Keratinocyte (primary cell): ENCODE measurements at places on chromosomes 4 and X.
A peak's percentile ranks its signal among the peaks of the same experiment; 100 is the strongest.

- H3K4me1 ChIP-seq: peaks cover 10% of the 10 kb centered on the region
- DNase-seq: no peak
- H3K36me3 ChIP-seq: no peaks in the 10 kb centered on the region
- H3K4me3 ChIP-seq: no peak overlapping the region
These were observed 277.9 kb upstream of the KLF3 start for GRCh38 chr4:38386005-38386551.

DNA sequence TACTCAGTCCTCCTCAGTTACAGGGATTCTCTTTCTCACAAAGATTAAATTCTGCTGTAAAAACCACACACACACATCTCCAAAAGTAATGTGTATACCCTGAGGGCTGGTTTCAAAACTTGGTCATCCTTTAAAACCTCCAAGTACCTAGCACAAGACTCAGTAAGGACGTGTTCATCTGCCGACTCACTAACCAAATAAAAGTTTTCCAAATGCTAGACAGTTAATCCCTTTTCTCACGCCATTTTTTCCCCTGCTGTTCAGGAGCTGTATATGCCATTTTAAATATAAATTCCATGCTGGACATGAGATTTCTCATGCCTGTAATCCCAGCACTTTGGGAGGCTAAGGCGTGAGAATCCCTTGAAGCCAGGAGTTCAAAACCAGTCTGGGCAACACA, 3.9 kb upstream of the SAT1 start:
- H3K27ac ChIP-seq: peak overlapping the region; percentile 48
- H3K27me3 ChIP-seq: no peaks in the 10 kb centered on the region
- H3K36me3 ChIP-seq: no peaks in the 10 kb centered on the region

GRCh38 chr4:65050786-65051185, 619.5 kb downstream of the EPHA5 start:
- H3K36me3 ChIP-seq: no peaks in the 10 kb centered on the region
- no peaks in the 10 kb centered on the region for H3K4me1 ChIP-seq
- no peak overlapping the region for H3K27ac ChIP-seq
- no peak overlapping the region for H3K4me3 ChIP-seq
- DNase-seq: no peak

DNA sequence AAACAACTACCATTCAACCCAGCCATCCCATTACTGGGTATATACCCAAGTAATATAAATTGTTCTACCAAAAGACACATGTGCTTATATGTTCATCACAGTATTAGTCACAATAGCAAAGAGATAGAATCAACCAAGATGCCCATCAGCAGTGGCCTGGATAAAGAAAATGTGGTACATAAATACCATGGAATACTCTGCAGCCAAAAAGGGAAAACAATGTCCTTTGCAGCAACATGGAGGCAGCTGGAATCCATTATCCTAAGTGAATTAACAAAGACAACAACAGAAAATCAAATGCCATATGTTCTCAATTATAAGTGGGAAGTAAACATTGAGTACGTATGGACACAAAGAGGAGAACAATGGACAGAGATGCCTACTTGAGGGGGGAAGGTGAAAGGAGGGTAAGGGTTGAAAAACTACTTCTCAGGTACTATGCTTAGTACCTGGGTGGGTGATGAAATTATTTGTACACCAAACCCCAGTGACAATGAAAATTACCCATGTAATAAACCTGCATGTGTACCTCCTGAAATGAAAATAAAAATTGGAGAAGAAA, 632.1 kb upstream of the AADAT start:
- no peaks in the 10 kb centered on the region for H3K27me3 ChIP-seq
- H3K27ac ChIP-seq: no peak overlapping the region
- no peaks in the 10 kb centered on the region for H3K4me1 ChIP-seq
- no peaks in the 10 kb centered on the region for H3K36me3 ChIP-seq

DNA sequence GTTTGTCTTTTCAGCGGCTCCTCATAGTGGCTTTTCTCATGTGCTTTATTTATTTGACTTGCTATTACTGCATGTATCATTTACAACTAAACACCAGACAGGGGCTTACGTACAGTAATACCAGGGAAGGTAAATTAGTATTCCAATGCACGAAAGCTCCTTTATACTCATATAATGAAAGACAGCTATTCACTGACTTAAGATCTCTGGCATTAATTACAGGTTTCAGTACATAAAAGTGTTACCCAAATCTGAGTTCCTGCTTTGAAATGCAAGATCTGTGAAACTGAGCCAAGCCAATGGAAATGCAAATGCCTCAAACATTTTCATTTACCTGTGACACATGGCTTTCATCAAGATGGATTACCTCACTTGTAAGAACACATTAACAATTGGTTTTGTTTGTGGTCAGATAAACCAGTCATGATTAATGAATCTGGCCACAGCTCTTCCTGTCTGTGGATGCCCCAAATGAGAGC, 107.2 kb downstream of the ANAPC4 start:
- no peaks in the 10 kb centered on the region for H3K36me3 ChIP-seq
- H3K27me3 ChIP-seq: peaks cover 9% of the 10 kb centered on the region
- peak; percentile 32 for DNase-seq

DNA sequence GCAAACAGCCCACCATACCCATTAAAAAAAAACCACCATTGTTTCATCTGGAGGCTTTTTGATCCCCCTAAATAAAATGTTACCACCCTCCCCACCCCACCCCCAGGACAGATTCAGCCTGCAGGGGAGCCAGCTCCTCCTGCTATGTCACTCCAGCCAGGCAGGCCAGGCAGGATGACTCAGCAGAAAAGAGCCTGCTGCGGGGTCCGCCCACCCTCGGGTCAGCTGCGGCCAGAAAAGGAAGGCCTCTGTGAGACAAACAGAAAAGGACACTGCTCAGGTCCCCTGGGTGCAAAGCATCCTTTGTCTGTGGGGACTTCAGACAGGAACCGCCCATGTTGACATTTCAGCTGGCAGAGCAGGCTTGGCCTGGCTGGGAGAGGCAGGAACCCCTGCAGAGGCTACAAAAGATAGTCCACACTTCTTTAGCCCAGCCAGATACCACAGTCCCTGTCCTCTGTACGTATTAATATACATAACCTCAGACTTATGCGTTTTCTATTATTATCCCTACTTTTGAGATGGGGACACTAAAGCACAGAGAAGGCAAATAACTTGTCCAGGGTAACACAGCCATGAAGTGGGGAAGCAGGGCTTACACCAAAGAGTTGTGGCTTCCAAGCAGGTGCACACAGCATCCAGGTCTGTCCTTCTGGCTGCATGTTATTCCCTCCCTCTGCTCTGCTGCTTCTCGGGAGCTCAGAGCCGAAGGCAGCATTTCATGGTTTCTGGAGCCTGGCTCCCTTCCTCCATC, 147.7 kb downstream of the CPEB2 start:
- H3K27me3 ChIP-seq: no peaks in the 10 kb centered on the region
- no peak overlapping the region for H3K4me3 ChIP-seq
- H3K27ac ChIP-seq: no peak overlapping the region
- no peak for DNase-seq
- H3K4me1 ChIP-seq: no peaks in the 10 kb centered on the region

- DNase-seq: no peak
- peaks cover 9% of the 10 kb centered on the region for H3K4me1 ChIP-seq
- H3K27ac ChIP-seq: no peak overlapping the region
- no peaks in the 10 kb centered on the region for H3K27me3 ChIP-seq
These were observed 358.7 kb upstream of the EMCN start for GRCh38 chr4:100876546-100876945.

DNA sequence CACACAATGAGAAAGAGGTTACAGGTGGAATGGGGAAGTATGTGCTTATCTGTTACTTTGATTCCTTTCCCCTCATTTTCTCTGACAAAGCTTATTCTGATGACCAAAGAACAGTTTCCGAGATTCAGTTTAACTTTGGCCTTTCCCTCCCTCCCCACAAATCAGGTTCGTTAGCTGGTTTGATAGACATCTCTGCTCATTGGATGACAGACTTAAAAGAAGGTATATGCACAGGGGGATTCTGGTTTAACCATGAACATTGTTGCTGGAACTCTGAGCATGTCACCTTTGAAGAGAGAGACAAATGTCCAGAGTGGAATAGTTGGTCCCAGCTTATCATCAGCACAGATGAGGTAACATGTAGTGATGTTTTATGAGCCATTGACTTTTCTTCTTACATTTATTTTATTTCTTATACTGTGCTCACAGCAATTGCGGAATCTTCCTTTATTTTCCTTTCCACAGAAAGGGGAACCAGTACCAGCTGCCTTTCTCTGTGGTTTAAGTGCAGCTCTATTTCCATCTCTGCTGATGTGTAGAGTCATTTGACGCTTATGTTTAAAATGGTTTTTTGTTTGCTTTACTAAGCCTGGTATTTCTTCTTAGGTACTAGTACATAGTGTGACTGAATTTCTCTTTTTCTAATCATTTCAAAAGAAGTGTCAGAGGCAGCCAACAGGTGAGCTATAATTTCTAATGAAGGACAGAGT, 125.0 kb downstream of the AKAP4 start:
- no peak for DNase-seq
- H3K36me3 ChIP-seq: no peaks in the 10 kb centered on the region
- H3K27me3 ChIP-seq: no peaks in the 10 kb centered on the region
- no peaks in the 10 kb centered on the region for H3K4me1 ChIP-seq
- H3K4me3 ChIP-seq: no peak overlapping the region
- no peak overlapping the region for H3K27ac ChIP-seq

DNA sequence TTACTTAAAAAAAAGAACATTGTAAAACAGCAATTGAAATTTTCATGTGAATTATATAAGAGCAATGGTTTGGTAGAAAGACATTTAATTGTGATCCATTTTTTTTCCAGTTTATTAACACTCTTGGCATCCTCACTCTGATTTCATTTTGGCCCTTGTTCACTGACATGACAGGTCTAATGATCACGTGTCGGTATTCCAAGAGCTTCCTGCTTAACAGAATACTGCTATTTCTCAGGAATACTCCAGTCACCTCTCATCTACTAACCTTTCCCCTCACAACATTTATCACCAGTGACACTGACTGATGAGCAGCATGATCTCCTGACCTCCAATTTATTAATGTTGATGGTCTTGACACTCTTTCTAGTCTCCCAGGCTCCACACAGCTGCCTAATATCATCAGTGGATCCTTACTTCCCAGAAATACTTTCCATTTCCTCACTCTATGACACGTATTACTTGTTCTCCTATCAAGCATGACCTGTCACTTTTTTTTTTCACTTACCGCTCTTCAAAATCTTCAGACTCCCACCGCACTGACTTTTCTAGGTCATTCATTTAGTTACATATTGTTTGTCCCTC, 847.8 kb upstream of the SLIT2 start:
- DNase-seq: no peak
- no peak overlapping the region for H3K4me3 ChIP-seq
- H3K36me3 ChIP-seq: no peaks in the 10 kb centered on the region
- no peak overlapping the region for H3K27ac ChIP-seq

GRCh38 chr4:92658318-92658717, 354.6 kb downstream of the GRID2 start:
- H3K4me3 ChIP-seq: no peak overlapping the region
- DNase-seq: no peak
- H3K27ac ChIP-seq: no peak overlapping the region
- H3K27me3 ChIP-seq: no peaks in the 10 kb centered on the region
- H3K4me1 ChIP-seq: no peaks in the 10 kb centered on the region

- H3K4me3 ChIP-seq: no peak overlapping the region
- H3K36me3 ChIP-seq: no peaks in the 10 kb centered on the region
- H3K4me1 ChIP-seq: no peaks in the 10 kb centered on the region
- no peak overlapping the region for H3K27ac ChIP-seq
- DNase-seq: no peak
These were observed 59.3 kb downstream of the DCK start for GRCh38 chr4:71052716-71053115.

DNA sequence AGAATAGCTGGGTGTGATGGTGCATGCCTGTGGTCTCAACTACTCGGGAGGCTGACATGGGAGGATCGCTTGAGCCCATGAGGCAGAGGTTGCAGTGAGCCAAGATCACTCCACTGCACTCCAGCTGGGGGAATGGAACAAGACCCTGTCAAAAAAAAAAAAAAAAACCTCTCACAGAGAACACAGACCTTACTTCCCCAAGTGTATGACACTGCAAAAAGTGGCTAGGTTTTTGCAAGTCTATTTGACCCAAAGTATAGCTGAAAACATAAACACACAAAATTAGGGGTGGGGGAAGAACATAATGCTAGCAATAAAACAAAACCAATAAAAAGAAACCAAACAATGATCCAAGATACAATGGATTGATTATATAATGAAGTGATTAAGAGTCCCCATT, 6.7 kb downstream of the LAMP2 start:
- no peaks in the 10 kb centered on the region for H3K27me3 ChIP-seq
- no peak overlapping the region for H3K27ac ChIP-seq
- no peak for DNase-seq

DNA sequence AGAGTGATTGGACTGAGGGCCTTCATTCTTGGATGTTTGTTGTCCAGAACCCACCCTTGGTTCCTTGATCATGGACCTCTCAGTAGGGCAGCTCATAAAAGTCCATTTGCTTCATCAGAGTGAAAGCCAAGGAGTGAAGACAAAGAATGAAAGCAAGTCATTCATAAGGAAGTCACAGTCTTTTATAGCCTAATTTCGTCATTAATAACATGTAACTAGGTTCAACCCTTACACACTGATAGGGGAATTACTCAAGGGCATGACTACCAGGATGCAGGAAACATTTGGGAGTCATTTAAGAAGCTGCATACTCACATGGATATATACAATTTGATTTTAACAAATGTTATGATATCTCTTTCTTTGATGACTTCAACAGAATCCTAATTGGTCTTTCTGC, 95.2 kb downstream of the RPA4 start:
- no peak overlapping the region for H3K4me3 ChIP-seq
- no peaks in the 10 kb centered on the region for H3K36me3 ChIP-seq
- H3K27ac ChIP-seq: no peak overlapping the region
- no peaks in the 10 kb centered on the region for H3K27me3 ChIP-seq

GRCh38 chr4:68183417-68183816, 53.7 kb upstream of the TMPRSS11F start:
- peaks cover 8% of the 10 kb centered on the region for H3K4me1 ChIP-seq
- DNase-seq: no peak
- H3K27me3 ChIP-seq: no peaks in the 10 kb centered on the region
- no peak overlapping the region for H3K27ac ChIP-seq

DNA sequence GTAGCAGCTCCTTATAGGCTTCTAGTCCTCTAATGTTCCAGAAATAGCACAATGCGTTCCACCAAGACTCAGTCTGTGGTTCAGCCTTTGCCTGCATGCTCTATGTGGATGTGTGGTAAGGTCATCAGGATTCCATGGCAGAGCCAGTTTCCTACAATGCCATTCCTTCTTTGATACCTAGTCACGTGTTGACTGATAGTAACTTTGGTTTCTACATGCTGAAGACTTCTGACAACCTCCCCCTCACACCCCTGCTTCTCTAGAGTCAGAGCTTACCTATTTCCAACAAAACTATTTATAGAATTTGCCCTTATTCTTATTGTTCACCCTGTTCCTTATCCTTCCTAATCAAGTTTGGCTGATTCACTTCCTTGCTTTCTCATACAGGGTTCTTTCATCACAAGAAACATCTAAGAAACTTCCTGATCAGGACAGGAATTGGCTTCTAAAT, 81.1 kb downstream of the CT47B1 start:
- no peaks in the 10 kb centered on the region for H3K4me1 ChIP-seq
- H3K36me3 ChIP-seq: no peaks in the 10 kb centered on the region
- H3K27ac ChIP-seq: no peak overlapping the region
- DNase-seq: no peak
- no peak overlapping the region for H3K4me3 ChIP-seq
